ENCODE measurements at places on chromosomes 1 and 21. TPM values are rescaled to one million over a fixed set of nuclear protein-coding genes. Genes with fewer than 3 reads are reported as not detected.

DNA sequence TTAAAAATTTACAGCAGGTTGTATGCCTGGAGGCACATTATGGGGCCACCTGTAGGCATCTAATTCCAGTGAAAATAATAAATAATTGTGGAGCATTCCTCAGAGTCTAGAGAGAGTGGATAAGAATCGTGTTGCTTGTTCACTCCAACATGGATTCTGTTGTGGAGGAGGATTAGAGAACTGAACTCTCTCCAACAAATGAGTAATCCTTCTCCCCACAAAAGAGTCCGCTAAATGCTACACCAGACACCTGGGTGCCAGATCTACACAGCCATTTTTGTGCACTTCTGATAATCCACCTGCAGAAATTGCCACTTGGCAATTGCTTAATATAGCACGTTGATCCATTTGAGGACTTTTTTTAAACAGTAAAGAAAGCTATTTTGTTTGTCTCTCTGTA is 113.7 kb upstream of the DPYD start:
- no peak for DNase-seq

The DMBX1 gene
- not detected for polyA plus RNA-seq

DNA sequence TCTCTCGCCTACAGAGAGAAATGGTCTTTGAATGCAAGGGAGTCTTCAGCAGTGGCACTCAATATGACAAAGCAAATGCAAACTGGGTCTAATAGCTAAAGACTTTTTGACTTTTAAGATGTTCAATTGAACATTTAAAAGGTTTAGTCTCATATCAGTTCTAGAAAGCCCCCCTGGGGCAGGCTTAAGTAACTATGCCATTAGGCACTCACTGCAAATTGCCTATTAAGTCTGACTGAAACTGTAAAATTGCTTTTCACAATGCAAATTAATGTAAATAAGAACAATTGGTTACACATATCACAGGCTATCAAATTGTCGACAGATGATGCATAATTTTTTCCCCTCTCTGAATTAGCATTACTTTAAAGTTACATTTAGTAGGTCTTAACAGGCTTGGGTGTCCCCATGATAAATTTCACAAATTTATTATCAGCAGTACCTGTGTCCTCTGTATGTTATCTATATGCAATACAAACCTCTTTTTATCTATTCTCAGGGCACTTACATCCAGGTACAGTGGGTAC is 329.1 kb downstream of the LRRIQ3 start:
- no peak for DNase-seq

DNA sequence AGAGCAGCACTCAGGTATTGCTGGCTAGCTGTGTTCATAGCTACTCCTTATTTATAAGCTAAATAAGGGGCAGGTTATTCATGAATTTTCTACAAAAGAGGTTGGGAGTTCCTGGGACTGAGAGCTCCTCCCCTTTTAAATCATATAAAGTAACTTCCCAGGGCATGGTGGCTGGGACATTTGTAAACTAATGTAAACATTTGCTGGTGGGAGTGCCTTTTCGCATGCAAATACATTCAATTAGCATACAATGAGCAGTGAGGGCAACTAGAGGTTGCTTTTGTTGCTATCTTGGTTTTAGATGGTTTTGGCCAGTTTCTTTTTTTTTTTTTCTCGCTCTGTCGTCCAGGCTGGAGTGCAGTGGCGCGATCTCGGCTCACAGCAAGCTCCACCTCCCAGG is 43.4 kb downstream of the GNPAT start:
- DNase-seq, result no peak

The ADORA3 gene
- polyA plus RNA-seq, result 4.4 TPM

GRCh38 chr21:41671859-41672542 is 94.9 kb downstream of the RIPK4 start:
- no peak for DNase-seq

- peak; percentile 56 for DNase-seq
These were observed 19.1 kb upstream of the SLC5A9 start for GRCh38 chr1:48203287-48203900.

The S100A3 gene
- 2.1 TPM for polyA plus RNA-seq
